ENCODE measurements at places on chromosomes 3 and 15.
A peak's percentile ranks its signal among the peaks of the same experiment; 100 is the strongest.

GRCh38 chr3:77259694-77260093 lies 219.8 kb downstream of the ROBO2 start:
- DNase-seq, result no peak
- no peaks in the 10 kb centered on the region for H3K36me3 ChIP-seq
- no peak overlapping the region for H3K27ac ChIP-seq
- H3K4me1 ChIP-seq, result no peaks in the 10 kb centered on the region

GRCh38 chr3:128950223-128950938 lies 43.5 kb downstream of the CFAP92 start:
- H3K4me3 ChIP-seq, result no peak overlapping the region
- H3K27me3 ChIP-seq, result peaks cover 24% of the 10 kb centered on the region
- DNase-seq, result peak; percentile 39

GRCh38 chr15:70420948-70421482 lies 323.3 kb upstream of the TLE3 start:
- DNase-seq, result no peak
- no peak overlapping the region for H3K4me3 ChIP-seq
- H3K27me3 ChIP-seq, result peaks cover 53% of the 10 kb centered on the region
- no peak overlapping the region for H3K27ac ChIP-seq

DNA sequence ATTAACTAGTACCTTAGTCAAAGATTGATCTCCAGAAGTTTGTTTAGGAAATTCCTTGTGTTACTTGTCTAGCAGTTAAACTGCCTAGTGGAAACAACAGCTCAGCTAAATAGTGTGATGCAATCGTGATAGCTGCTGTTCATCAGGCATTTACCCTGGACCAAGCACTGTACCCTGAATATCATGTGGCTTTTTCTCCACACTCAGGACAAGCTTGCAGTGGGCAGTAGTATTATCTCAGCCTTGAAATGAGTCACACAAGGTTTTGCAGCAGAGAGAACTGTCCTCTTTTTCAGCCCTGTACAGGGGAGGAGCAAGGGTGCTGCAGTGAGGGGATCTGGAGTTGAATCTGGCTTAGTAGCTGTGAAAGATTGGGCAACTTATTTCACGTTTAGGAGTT lies 208.4 kb downstream of the TP63 start:
- no peak overlapping the region for H3K4me3 ChIP-seq
- H3K36me3 ChIP-seq, result no peaks in the 10 kb centered on the region
- H3K27ac ChIP-seq, result no peak overlapping the region
- no peaks in the 10 kb centered on the region for H3K27me3 ChIP-seq
- no peak for DNase-seq

- H3K4me3 ChIP-seq, result no peak overlapping the region
- peaks cover 7% of the 10 kb centered on the region for H3K4me1 ChIP-seq
Measured at GRCh38 chr15:31280831-31281216, 45.8 kb upstream of the KLF13 start.

DNA sequence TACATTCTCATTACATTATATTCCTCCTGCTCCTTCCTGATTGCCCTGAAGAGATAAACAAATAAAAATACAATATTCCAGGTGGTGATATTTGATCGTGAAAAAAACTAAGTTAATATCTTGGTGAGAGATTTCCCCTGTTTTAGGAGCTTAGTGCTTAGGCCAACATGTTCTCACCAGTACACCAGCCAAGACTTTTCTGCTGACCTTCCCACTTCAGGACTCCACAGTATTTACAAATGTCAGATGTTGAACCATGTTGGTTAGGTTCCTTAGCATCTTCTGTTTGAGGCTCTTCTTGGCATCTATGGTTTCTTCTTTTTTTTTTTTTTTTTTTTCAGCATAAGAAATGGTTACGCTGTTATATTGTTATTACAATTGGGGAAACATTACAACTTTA lies 247.0 kb downstream of the IL5RA start:
- no peak overlapping the region for H3K27ac ChIP-seq
- no peak for DNase-seq
- H3K36me3 ChIP-seq, result no peaks in the 10 kb centered on the region
- H3K4me1 ChIP-seq, result no peaks in the 10 kb centered on the region

GRCh38 chr3:2920103-2920502 lies 190.1 kb downstream of the IL5RA start:
- DNase-seq, result no peak
- H3K4me3 ChIP-seq, result no peak overlapping the region
- no peak overlapping the region for H3K27ac ChIP-seq
- H3K27me3 ChIP-seq, result no peaks in the 10 kb centered on the region
- no peaks in the 10 kb centered on the region for H3K4me1 ChIP-seq

DNA sequence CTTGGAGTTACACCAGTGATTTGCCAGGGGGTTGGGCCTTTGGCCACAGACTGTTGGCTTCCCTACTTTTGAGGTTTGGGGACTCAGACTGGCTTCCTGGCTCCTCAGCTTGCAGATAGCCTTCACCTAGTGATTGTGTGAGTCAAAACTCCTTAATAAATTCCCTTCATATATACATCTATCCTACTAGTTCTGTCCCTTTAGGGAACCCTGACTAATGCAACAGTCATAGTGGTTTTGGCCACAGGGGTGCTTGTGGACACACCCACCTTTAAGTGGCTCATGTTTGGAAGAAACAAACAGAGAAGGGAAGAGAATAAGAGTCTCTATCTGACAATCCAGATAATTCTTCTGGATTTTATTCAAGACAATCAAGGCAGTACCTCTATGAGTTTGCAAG lies 457.7 kb downstream of the EPHA3 start:
- no peaks in the 10 kb centered on the region for H3K4me1 ChIP-seq
- H3K4me3 ChIP-seq, result no peak overlapping the region
- H3K27me3 ChIP-seq, result no peaks in the 10 kb centered on the region

DNA sequence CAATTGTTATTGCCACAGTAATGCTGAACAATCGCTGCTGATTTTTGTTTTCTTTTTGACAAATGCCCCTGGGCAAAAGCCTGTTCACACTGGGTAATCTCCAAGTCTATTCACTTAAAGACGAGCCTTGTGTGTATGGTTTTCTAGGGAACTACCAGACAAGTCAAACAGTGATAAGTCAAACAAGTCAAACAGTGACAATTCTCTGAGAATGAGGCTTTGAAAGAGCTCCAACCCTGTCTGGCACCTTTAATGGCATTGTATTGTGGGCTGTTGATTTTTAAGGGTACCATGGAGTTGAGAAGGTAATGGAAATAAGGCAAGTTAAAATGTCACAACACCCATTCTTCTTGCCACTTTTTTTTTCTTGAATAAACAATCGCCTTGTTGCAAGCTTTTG lies 59.4 kb upstream of the TMC3 start:
- H3K27me3 ChIP-seq, result no peaks in the 10 kb centered on the region
- no peak for DNase-seq
- H3K4me3 ChIP-seq, result no peak overlapping the region
- no peak overlapping the region for H3K27ac ChIP-seq

GRCh38 chr3:65848024-65848423 lies 190.7 kb downstream of the MAGI1 start:
- no peaks in the 10 kb centered on the region for H3K27me3 ChIP-seq
- no peak for DNase-seq

- H3K4me1 ChIP-seq, result no peaks in the 10 kb centered on the region
- no peak for DNase-seq
- H3K4me3 ChIP-seq, result no peak overlapping the region
- H3K27ac ChIP-seq, result no peak overlapping the region
- H3K36me3 ChIP-seq, result no peaks in the 10 kb centered on the region
Measured at GRCh38 chr15:39367596-39367995, 213.3 kb upstream of the THBS1 start.

DNA sequence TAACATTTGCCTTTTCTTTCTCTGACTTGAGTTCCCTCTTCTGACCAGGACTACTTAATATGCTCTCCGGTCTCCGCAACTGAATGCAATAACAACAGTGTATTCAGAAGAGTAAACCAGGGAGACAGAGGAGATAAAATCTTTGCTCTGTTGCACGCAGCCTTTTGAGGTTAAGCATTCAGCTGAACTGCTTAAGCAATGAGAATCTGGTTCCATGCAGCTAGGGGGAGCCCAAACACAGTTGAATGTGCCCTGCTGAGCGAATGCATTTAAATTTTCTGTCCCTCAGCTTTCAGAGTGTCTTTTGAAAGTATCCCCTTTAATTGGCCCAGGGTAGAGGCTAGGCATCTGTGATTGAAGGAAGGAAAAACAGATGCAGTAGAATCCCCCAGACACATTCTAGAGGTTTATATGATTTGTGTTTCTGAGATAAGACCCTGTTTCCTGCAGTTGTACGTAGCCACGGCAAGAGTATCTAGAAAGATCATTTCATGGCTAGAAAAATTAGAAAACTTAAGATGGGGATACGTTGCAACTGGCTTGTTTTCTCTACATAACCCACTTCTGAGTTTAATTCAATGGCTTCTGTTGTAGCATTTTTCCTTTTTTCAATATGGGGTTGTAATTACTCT lies 309.6 kb downstream of the TUSC7 start:
- H3K4me1 ChIP-seq, result no peaks in the 10 kb centered on the region
- no peak overlapping the region for H3K4me3 ChIP-seq
- H3K36me3 ChIP-seq, result no peaks in the 10 kb centered on the region
- DNase-seq, result peak; percentile 22
- H3K27me3 ChIP-seq, result no peaks in the 10 kb centered on the region

DNA sequence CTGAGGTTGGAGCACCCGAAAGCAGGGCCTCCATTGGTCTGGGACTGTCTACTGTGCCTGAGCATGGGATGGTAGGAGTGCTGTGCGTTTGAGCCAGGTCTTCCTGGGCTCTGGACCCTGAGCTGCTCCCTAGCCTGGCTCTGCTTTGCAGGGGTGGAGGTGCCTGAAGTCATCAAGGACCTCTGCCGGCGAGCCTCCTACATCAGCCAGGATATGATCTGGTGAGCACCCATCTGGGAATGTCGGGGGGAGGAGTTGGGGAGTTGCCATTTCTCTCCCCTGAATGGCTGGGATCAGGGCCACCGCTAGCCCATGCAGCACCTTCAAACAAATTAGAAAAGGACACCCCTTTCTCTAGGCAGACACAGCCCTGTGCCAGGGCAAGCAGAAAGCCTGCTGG lies 20.7 kb downstream of the DUOX1 start:
- no peak overlapping the region for H3K4me3 ChIP-seq
- no peaks in the 10 kb centered on the region for H3K4me1 ChIP-seq
- DNase-seq, result no peak
- no peak overlapping the region for H3K27ac ChIP-seq

GRCh38 chr3:194673761-194674160 lies 1.8 kb upstream of the LSG1 start:
- H3K27me3 ChIP-seq, result peaks cover 33% of the 10 kb centered on the region
- DNase-seq, result no peak
- no peak overlapping the region for H3K4me3 ChIP-seq
- peaks cover 8% of the 10 kb centered on the region for H3K36me3 ChIP-seq
- no peak overlapping the region for H3K27ac ChIP-seq

GRCh38 chr3:159029306-159030026 lies 227.6 kb downstream of the MFSD1 start:
- H3K27ac ChIP-seq, result no peak overlapping the region
- no peaks in the 10 kb centered on the region for H3K27me3 ChIP-seq
- no peaks in the 10 kb centered on the region for H3K36me3 ChIP-seq
- H3K4me3 ChIP-seq, result no peak overlapping the region
- DNase-seq, result no peak

DNA sequence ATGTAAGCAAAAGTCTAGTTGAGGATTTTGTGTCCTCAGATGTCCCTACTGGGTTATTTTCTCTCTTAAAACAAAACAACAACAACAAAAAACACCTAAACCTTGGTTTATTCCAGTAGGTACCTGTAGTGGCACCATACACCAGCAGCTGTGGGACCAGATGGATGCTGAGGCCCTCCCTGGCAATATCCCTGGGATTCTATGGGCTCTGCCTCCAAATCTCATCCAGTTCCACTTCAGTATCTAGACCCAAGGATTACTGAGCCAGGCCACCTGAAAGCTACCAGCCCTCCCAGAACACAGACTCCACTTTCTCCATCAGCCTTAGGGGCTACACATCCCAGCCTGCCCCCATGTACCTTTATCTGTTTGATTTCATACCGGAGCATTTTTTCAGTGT lies 1.7 kb downstream of the TIMP4 start:
- H3K27ac ChIP-seq, result no peak overlapping the region
- H3K4me1 ChIP-seq, result no peaks in the 10 kb centered on the region
- no peak overlapping the region for H3K4me3 ChIP-seq
- peaks cover 45% of the 10 kb centered on the region for H3K27me3 ChIP-seq

DNA sequence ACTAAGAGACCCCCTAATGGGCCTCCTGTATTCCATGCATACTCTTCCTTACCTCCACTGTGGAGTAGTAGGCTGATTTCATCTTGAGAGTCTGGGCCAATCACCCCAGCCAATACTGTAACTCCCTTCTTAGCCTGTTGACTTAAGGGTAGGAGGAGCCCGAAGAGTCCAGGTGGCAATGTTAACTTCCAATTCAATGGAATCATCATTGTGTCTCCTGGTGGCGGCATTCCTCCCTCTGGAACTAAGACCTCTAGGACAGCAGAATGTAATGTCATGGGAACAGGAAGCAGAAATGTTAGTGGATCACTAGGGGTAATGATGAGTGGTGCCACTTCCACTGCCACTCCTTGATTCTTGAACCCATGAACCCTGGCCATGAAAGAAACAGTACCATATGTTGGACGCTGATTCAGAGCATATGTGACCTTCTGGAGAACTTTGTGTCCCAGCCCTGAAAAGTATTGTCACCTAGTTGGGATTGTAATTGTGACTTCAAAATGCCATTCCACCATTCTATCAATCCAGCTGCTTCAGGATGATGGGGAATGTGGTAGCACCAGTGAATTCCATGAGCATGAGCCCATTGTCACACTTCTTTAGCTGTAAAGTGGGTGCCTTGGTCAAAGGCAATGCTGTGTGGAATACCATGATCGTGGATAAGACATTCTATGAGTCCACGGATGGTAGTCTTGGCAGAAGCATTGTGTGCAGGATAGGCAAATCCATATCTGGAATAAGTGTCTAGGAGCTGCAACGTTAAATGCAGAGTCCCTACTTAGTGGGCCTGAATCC lies 24.9 kb downstream of the NAALADL2 start:
- no peaks in the 10 kb centered on the region for H3K27me3 ChIP-seq
- no peak overlapping the region for H3K27ac ChIP-seq
- DNase-seq, result no peak
- H3K4me1 ChIP-seq, result no peaks in the 10 kb centered on the region
- no peak overlapping the region for H3K4me3 ChIP-seq

GRCh38 chr3:52406791-52407510 lies 38.0 kb downstream of the SEMA3G start:
- peak overlapping the region; percentile 19 for H3K27ac ChIP-seq
- DNase-seq, result no peak
- peaks cover 4% of the 10 kb centered on the region for H3K27me3 ChIP-seq
- peaks cover 25% of the 10 kb centered on the region for H3K4me1 ChIP-seq
- H3K4me3 ChIP-seq, result no peak overlapping the region

GRCh38 chr3:43426388-43426787 lies 140.0 kb downstream of the SNRK start:
- DNase-seq, result no peak
- peaks cover 7% of the 10 kb centered on the region for H3K36me3 ChIP-seq
- no peak overlapping the region for H3K4me3 ChIP-seq
- no peak overlapping the region for H3K27ac ChIP-seq

DNA sequence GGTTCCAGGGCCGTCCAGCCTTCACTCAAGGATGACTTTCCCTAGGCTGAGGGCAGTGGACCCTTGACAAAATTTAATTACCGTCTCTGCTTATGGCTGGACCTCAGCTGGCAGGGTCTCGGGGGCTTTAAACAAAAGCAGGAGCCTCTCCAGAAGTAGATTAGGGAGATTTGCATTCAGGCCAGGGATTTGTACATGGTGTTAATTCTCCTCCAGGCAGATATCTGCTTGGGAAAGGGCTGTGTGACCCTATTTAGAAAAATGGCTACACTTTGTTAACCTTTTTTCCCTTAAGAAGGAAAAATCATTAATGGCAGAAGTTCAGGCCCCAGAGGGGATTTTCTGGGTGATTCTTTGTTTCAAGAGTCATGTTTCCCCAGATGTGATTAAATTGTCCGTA lies 329.1 kb upstream of the C2CD4B start:
- H3K36me3 ChIP-seq, result no peaks in the 10 kb centered on the region
- no peaks in the 10 kb centered on the region for H3K4me1 ChIP-seq
- peaks cover 5% of the 10 kb centered on the region for H3K27me3 ChIP-seq
- no peak overlapping the region for H3K4me3 ChIP-seq
